ENCODE measurements at places on chromosomes 12 and 14. TPM values are rescaled to one million over a fixed set of nuclear protein-coding genes. Genes with fewer than 3 reads are reported as not detected.

The SLC6A15 gene
- not detected for total RNA-seq

The GALNT6 gene
- 21.9 TPM for total RNA-seq

The PDE3A gene
- 3.0 TPM for total RNA-seq

The ESR2 gene
- 0.46 TPM for total RNA-seq

The VRK1 gene
- total RNA-seq, result 10.4 TPM

The CARMIL3 gene
- 1.8 TPM for total RNA-seq

The TAMALIN gene
- 61.8 TPM for total RNA-seq

The WNT1 gene
- total RNA-seq, result not detected

The PROX2 gene
- total RNA-seq, result not detected

The A2M gene
- total RNA-seq, result 1,196 TPM

The ARF6 gene
- total RNA-seq, result 21.0 TPM

The PTPRB gene
- 77.5 TPM for total RNA-seq

The KLRC3 gene
- total RNA-seq, result not detected

The ERGIC2 gene
- total RNA-seq, result 24.8 TPM

The GUCY2C gene
- total RNA-seq, result not detected

The C1S gene
- 216 TPM for total RNA-seq

The SERPINA12 gene
- not detected for total RNA-seq

The GALC gene
- 24.2 TPM for total RNA-seq

The KRT82 gene
- total RNA-seq, result not detected

The SLC17A8 gene
- total RNA-seq, result not detected

The GZMH gene
- total RNA-seq, result 4.9 TPM
